ENCODE measurements at places on chromosomes 5 and 9.

- no peak for DNase-seq
Observed at GRCh38 chr5:141411575-141411974, 1.2 kb upstream of the PCDHGA10 start.

- no peak for DNase-seq
Observed at GRCh38 chr5:143128412-143129071, 274.9 kb downstream of the NR3C1 start.

DNA sequence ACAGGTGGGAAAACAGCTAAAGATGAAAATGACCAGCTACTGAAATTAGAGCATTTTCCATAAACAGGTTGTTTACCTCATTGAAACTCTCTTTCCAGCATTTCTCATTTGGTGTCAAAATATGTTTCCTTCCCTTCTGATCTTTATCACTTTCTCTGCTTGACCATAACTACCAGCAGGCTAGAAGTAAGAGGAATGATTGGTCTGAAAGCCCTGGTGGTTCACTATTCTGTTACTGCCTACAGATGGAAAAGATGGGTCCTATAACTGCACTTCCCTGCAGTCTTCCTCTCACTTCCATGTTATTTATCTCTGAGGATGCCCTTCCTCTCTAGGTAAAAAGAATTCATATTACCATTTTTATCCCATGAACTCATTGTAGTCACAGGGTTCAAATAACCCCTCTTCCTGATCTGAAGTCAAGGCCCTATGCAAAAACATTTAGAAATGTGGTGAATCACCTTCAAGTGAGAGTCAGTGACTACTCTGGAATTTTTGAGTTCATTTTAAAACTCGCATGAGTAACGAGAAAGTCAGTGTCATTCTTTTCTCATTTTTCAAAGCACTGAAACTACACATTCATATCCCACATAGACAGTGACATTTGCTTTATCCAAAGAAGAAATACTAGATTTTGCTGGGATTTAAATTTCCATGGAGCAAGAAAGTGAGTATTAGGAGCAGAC lies 51.7 kb downstream of the ZNF474 start:
- peak; percentile 78 for DNase-seq

GRCh38 chr5:175464074-175464941 lies 14.1 kb upstream of the SFXN1 start:
- no peak for DNase-seq

DNA sequence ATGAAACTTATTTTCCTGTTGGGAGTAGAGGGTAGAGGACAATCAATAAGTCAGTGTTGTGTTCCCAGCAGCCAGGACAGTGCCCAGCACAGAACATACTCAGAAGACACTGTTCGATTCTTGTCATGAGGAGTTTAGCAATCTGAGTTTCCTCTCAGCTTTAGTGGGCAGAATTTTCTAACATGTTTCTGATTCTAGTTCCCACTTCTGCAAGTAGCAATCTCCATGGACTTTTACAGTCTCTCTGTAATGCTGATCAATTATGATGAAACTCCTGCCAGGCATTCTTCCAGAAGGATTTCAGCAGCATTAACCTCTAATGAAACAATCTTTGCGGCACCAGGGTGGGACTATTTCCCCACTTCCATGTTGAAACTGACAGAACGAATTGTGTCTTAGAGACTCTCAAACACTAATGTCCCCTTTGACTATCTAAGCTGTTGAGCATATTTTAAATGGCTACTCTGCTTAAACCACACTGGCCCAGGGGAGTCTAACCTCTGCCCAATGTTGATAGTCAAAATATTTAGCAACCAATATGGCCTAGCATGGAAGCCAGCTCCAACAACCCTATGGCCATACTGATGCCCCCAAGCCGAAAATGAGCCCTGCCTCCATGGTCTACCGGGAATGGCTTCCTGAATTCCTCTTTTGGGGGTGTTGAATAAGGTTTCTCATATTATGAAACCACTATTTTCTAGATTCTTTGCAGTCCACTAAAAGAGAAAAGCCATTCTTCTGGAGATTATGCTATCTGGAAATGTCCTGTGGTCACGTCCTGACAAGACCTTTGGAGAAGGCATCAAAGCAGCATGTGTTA lies 484.3 kb downstream of the BNC2 start:
- DNase-seq: peak; percentile 76

DNA sequence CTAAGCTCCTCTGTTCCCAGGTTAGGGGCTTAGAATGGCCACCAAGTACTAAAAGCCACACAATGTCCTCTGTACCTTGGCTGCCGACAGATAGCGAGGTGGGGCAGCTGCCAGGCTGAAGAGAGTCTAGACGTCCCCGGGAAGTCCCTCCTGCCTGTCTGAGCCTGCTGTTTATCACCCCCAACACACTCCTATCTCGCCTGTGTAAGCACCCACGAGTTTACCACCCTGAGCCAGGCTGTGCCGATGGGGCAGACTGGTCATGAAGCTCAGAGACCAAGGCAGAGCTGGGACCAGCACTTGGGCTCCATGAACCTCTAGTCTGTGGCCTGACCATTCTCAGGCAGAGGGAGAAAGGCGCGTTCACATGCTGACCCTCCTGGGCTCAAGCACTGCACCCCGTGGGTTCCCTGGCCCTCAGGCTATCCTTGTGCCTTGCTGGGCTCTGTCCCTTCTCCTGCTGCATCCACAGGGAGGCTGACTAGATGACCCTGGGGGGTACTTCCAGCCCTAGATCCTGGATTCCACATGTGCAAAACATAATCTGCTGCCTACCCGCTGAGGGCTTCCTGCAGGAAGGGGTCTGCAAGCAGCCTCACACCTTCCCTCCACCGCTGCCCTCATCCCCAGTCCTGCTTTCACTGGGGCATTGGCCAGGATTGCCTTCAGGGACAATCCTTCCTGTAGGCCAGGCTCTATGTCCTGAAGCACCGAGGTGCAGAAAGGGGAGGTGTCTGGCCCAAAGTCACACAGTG lies 18.6 kb upstream of the SLC25A51 start:
- no peak for DNase-seq

DNA sequence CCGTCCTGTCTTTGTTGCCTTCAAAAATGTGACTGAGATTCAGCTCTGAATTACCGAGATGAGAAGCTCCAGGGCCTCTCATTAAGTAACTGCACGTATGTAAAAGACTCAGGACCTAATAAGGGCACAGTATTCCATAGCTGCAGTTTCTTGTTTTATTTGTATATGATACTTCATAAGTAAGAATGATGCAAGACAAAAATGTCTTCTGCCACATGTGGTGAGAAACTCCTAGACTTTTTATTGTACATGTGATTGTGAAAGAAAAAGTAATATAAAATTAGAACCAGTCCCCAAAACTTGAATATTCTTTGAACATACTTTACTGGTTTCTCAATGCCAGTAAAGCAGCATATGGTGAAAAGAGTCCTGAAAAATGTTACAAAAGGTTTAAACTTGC lies 110.1 kb upstream of the OTULINL start:
- DNase-seq: peak; percentile 83
